ENCODE measurements at places on chromosomes 12 and 14.
A peak's percentile ranks its signal among the peaks of the same experiment; 100 is the strongest.

DNA sequence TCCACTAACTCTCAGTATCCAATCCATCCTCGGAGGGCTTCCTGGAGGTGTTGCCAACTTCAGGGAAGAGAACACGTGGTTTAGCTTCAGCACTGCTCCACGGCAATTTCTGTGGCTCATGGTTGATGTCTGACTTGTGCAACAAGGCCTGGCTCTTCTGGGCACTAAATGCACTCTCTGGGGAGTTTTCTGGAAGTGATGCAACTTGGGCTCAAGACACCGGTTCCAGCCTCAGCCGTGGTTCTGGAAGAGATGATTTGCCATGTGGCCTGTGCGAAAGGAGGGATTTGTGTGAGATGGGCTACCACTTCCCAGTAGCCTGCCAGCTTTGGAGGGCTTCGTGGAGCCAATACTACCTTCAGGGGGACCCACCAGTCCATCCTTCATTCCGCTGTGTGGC, 118.6 kb upstream of the RTL1 start:
- no peak for DNase-seq

- DNase-seq, result no peak
Observed at GRCh38 chr12:120980800-120981368, 2.5 kb downstream of the HNF1A start.

DNA sequence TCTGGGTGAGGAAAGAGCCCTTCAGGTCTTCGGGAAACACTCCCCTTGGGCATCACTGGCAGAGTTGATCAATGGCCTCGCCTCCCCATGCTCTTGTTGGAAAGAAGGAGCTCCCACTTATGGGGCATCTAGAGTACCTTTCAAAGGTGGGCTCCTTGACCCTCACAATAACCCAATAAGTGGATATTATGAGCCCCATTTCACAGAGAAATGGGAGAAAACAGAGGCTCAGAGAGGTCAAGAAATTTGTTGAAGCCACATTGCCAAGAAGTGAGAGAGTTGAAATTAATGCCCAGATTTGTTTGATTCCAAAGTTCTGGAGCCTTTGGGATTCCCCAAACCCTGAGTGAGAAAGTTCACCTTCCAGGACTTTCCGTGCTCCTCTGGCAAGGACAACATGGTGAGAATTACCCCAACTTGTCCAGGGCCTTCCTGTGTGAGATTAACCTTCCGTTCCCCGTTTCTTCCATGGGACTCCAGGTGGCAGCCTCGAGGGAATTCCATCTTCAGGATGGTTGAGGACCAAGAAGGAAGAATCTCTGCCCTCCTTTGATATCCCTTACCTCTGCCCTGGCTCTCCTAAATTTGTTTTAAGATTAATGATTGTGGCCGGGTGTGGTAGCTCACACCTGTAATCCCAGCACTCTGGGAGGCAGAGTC, 7.5 kb upstream of the CHD4 start:
- DNase-seq, result no peak

GRCh38 chr14:32897698-32898064, 41.0 kb upstream of the NPAS3 start:
- DNase-seq, result no peak

DNA sequence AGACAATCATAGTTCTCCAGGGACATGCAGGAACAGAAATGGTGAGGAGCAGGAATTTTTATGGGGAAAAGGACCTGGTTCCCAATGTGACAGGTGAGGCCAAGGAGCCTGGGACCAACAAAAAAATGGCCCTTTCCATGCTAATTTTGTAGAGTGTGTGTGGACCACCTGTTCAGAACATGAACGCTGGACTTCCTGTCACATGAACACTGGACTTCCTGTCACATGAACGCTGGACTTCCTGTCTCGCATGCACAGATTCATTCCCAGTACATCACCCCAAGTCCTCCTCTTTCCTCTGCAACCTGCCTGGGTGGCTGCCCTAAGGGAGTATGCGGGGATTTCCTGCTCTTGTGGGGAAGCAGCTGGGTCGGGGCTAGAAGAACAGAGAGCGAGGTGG, 10.1 kb downstream of the FGF6 start:
- DNase-seq, result no peak

GRCh38 chr12:76669981-76670380, 93.9 kb upstream of the ZDHHC17 start:
- DNase-seq, result no peak

DNA sequence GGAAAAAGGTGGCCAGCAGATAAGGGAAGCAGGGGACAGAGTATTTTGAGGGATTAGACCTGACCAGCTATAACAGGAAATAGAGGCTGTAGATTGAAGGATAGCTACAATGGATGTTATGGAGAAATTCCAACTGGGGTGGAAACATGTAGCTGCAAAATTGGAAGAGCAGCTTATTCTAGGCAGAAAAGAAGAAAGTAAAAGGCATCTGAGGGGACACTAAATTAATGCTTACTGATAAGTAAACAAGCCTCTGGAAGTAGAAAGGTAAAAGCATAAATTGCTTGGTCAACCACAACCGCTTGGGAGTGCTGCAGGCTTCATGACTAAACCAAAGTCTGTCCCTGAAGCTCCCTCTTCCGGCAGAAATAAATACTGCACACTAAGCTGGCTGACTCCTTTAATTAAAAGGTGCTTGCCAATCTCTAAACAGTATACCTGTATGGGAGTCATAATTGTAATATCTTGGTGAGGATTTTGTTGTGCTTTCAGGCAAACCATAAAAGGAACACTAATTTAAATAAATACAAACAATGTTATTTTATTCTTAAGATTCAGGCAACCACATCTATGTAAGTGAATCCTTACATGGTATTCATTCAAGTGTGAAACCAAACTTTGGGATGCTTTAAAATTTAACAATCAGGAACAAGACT, 7.7 kb downstream of the UBC start:
- DNase-seq, result peak; percentile 87

- DNase-seq, result no peak
Observed at GRCh38 chr12:32545413-32545980, 133.6 kb upstream of the DNM1L start.

DNA sequence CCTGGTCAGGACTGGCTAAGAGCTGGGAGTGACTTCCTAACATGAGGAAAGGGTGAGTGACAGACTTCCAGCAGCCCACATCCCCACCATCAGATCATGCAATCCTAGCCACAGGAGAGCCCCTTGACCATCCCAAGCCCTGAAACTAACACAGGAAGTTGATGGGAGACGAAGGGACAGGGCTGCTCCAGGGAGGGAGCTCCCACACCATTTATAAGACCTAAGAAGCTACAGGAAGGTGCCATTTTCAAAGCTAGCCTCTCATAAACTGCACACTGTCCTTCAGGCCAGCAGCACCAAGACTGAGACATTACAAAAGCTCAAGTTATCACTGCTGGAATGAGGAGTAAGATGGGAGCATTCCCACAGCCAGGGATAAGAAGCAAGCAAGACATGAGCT, 19.4 kb downstream of the SLC25A21 start:
- DNase-seq, result no peak

DNA sequence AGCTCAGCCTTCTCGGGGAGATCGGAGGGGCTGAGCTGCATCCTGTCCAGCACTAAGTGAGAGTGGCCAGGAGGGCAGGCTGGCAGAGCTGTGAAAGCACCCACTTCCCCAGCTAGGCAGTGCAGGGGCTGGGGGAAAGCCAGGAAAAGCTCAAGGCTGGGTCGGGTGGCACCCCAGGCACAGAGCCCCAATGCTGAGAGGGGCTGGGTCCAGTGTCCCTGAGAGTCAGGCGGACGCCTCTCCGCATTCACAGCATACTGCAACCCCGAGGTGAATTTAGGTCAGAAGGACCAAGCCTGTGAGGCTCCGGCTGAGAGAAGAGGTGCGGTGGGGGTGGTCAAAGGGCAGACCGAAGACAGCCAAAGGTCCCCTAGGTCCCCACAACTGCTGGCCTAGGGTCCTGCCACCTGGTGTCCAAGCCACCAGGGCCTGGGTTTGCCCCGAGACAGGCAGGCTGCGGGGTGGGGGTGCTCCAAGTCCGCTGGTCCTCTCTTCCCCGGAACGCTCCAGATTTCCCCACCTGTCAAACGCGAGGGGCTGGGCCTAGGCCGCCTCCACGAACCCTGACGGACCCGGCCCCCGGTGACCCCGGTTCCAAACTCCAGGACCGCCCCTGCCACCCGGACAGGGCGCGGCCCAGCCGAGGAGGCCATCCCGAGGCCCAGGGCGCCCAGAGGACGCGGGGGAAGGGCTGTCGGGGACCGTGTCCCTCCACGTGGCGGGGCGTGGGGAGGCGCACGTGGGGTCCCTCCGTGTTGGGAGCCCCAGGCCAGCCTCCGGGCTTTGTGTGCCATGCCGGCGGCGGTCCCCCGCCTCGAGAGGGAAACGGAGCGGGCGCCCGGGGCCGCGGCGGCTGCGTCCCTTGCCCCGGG, 527 bp downstream of the CAMKK2 start:
- peak; percentile 43 for DNase-seq

GRCh38 chr14:28780843-28781820, 14.5 kb downstream of the FOXG1 start:
- DNase-seq, result no peak

GRCh38 chr12:4178424-4179170, 95.0 kb upstream of the CCND2 start:
- DNase-seq, result no peak

- no peak for DNase-seq
Observed at GRCh38 chr14:59828276-59828675, 42.3 kb downstream of the RTN1 start.

DNA sequence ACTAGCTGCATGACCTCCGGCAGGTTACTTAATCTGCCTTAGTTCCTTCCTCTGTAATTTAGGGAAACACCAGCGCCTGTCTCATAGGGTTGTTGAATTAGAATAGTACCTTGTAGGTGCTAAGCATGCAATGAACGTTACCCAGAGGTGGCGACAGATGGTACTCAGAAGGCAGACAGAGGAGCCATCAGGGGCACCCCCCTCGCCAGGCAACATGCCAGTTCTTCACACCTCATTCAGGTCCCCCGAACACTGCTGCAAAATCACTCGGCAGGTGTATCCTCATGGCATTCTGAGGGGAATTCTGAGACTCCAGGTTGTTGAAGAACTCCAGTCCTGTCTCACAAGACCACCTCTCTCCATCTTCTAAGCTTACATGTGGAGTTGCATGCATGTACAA, 10.1 kb downstream of the ISM2 start:
- no peak for DNase-seq

GRCh38 chr14:62420847-62421246, 624.4 kb downstream of the KCNH5 start:
- no peak for DNase-seq

GRCh38 chr14:52370406-52370935, 56.4 kb downstream of the PTGER2 start:
- no peak for DNase-seq

DNA sequence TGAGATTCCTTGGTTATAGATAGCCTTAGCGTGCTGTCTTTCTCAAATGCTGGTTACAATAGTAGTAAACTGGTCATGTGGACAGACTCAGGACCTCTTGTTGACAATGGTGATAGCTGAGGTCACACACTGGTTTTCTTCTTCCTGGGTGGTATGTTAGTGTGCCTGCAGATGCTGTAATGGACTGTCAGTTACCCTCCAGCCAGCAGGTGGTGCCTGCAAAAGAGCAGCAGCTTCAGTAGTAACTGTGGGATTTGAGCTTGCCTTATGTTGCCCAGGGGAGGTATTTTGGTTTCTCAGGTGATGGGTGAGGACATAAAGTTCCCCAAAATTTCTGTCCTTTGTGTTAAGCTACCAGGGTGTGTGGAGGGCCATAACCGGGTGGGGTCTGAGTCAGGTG, 33.7 kb upstream of the SCAF11 start:
- DNase-seq, result no peak

GRCh38 chr14:54133896-54134295, 177.3 kb upstream of the BMP4 start:
- DNase-seq, result no peak

- peak; percentile 66 for DNase-seq
Observed at GRCh38 chr14:72892879-72893635, 844 bp downstream of the DPF3 start.

- no peak for DNase-seq
Observed at GRCh38 chr12:47615711-47616110, 90.1 kb downstream of the RPAP3 start.

GRCh38 chr12:120116441-120116791, at the start of gene RAB35:
Gene RAB35 (minus strand): TSS chr12:120116753. CDS start chr12:120116650, 103 bp downstream.
- DNase-seq, result no peak

- DNase-seq, result no peak
Observed at GRCh38 chr12:47901063-47901717, 3.6 kb downstream of the VDR start.

DNA sequence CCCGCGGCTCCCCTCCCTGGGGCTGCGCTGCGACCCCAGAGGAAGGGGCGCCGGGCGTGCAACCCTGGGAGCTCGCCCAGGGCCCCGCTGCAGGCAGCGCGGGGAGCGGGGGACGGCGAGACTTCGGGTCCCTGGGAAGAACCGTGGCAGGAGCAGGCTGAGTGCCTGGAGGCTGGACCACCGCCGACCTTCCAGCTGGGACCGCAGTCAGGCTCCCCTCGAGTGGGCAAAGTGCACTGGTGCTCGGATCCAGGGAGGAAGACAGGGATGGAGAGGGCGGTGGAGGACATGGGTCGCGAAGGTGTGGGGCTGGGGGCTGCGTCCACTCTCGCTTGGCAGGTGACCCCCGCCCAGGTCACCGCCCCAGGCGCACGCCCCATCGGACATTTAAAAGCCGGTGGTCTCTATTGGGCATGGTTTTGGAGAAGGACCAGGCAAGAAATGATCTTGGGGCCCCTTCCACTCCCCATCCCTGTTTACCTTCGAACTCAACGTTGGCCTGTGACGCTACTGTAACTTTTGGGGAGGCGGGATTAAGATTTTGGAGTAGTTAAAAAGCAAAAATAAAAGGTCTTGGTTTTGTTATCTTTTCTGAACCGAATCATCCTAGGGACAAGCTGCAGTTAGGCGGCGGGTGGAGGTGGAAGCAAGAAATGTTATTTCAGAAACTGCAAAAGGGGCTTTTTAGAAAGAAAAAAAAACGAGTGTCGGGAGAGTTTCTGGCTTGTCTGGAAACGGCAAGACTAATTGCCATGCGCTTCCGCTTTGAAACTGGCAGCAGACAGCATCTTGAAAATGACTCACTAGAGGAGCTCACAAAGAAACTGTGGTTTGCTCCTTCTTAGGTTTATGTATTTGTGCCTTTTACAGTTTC, 1.0 kb downstream of the ELK3 start:
- peak; percentile 54 for DNase-seq

- DNase-seq, result peak; percentile 72
Observed at GRCh38 chr12:52691076-52691840, 11.1 kb upstream of the KRT1 start.

DNA sequence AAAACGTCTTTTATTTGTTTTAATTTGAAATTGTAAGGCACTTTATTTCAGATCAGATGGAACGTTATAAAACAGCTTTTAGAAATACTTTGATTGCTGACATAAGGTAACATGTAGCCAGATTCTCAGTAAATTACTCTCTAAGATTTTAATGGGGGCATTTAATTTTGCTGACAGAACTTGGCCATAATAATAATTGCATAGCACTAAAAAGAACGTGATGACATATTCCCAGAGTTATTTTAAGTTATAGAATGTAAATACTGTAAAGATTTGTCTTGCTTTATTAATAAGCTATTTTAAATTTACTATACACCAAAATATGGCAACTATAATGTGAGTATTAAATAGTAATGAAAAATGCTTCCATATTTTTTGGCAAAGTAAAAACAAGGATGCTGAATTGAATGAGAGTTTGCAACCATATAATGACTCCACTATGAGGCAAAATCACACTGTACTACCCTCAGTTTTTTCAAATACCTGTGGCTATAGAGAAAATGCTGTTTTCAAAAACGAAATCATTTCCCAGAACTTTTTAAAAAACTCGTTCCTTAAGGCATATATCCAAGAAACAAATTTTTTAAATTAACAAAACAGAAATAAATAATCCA, 876 bp downstream of the LUM start:
- no peak for DNase-seq

Measured in nephron progenitor cell (in vitro differentiated cells).